ENCODE measurements at places on chromosomes 6 and 20.

GRCh38 chr20:19624221-19624965 is 133.7 kb upstream of the RIN2 start:
- no peak for DNase-seq

DNA sequence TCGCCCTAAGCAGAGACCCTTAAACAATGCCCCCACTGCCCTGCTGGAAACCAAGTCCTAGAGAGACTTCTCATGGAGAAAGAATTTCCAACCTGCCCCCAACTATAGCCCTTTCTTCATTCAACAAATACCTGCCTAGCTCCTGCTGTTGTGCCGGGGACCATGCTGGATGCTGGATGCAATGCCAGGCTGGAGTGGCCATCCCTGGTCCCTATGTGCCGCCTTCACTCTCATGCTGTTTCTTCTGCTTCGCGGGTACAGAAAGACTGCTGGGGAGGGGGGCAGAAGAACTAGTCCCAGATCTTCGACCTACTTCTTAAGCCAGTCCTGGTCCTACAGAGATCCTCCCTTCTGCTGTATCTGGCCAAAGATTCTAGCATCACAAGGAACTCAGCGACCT is 3.4 kb downstream of the MDGA1 start:
- no peak for DNase-seq

DNA sequence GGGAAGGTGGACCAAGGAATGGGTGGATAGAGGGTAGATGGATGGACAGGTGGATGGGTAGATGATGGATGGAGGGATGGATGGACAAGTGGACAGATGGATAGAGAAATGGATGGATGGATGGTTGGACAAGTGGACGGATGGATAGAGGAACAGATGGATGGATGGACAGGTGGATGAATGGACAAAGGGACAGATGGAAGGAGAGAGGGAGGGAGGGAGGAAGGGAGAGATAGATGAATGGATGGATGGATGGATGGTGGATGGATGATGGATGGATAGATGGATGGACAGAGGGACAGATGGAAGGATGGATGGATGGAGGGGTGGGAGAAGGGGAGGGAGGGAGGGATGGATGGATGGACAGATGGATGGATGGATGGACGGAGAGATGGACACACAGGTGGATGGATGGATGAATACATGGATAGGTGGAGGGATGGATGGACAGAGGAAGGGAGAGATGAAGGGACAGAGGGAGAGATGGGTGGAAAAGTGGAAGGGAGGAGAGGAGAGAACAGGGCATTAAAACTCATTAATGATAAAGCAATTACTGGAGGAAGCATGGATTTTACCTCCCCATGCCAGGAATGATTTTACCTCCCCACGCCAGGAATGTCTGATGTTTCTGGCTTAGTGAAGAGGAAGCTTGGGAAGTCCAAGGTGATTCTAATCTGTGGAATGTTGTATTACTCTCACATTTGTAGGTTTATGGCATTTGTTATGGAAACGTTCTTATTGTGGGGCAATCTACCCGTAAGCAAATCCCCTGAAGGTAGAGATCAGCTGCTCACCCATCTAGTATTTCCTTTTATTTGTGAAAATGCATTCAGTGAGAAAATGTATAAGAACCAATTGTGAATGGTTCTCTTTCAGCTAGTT is 383.3 kb downstream of the TAF4 start:
- no peak for DNase-seq

GRCh38 chr6:18021166-18021850 is 33.9 kb upstream of the KIF13A start:
- no peak for DNase-seq

DNA sequence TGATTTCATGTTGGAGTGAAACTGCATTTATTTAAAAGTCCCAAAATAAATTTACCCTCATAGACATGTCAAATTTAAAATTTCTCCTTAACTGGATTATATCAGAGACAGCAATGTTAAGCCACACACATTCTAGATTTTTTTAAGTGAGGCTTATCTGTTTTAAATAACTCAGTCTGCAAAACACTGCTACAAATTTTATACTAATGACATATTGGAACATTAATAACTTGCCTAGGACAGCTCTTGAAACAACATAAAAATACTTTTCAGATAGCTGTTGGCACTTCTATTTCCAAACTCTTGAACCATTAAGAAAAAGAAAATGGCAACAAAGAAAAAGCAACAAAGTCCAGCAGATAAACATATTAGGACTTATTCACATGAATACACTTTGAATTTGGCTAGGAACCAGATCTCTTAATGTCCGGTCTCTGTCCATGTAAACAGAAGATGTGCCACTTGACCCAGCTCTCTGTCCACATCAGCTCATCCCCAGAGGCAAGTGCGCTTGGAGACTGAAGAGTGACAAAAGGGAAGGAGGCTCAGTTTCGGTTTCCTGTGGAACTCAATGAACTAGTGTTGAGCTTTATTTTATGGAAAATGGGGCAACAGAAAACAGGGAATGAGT is 219.3 kb upstream of the THBS2 start:
- DNase-seq, result no peak

DNA sequence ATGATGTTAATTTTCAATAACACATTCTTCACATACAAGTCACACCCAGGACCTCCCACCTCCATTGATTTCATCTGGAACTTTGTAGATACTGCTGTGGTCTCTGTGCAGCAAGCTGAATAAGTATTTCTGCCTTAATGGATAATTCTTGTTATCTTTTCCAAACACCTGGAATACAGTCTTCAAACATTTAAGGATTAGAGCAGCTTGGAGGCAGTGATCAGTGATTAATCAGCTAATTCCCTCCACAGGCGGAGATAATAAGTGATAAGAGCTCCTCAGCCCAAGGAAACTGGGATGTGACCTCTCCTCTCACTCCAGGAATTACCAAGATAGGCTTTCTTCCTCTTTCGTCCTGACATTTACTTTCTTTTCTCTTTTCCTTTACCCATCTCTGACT is 110.7 kb downstream of the FIG4 start:
- no peak for DNase-seq

GRCh38 chr6:782141-782540 is 89.2 kb upstream of the EXOC2 start:
- no peak for DNase-seq

GRCh38 chr6:30777155-30777485 is 32.8 kb upstream of the IER3 start:
- no peak for DNase-seq

DNA sequence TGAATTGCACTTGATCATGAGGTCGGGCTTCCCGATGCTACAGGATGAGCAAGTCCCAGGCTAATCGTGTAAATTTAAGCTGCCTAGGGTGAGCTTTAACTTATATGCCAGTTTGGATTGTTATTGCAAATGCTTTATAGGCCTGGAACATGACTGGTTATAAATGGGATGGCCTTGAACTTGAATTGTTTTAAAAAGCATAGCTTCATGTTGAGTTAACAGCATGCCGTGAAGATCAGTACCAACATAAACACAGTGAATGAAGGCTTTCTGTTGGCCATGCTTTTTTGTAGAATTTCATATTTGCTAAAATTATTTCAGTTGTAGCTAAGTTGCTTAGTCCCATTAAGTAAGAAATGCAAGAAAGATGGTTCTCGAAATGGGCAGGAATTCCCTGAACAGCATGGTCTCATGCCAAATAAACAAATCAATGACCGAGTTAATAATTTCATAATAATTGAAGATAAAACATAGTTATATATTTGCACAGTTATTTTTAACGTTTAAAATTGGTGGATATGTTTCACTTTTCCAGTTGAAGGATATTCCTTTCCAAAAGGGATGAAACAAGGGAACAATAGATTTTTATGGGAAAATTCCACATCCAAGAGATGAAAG is 76.6 kb upstream of the ARID1B start:
- no peak for DNase-seq

- no peak for DNase-seq
These were observed 164.1 kb downstream of the RNF144B start for GRCh38 chr6:18551228-18551627.

DNA sequence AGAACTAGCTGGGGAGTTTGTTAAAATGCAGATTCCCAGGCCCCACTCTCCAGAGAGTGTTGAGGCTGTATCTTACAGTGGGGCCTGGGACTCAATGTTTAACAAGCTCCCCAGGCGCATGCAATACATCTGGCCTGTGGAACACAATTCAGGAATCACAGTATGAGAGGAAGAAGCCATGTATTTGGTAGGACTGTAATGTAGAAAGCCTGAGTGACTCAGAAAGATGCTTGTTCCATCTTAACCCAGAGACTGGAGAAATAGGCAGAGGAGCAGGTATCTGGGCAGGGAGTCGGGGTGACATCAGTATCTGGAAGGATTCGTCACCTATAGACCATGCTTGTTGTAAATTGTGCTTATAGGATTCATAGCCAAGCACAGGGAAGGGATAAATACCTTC is 90.5 kb downstream of the UNC5CL start:
- DNase-seq, result no peak

All from SJCRH30 (cell line).